ENCODE measurements at places on chromosomes 2 and 18.
A peak's percentile ranks its signal among the peaks of the same experiment; 100 is the strongest.

DNA sequence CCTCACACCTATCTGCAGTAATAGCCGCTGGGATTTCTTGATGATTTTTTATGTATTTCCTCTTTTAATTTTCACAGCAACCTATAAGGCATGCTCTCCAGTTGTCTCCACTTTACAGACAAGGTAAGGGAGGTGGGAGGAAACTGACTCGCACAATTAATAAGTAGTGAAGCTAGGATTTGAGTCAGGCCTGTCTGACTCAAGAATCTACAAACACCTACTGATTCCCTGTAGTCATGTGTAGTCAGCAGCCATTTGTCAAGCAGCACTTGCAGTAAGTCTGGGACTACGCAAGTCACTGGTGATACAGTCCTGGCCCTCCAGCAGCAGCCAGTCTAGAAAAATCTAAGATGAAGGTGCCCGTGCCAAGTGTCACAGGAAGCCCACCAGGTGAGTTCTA, 193.6 kb upstream of the PKDCC start:
- DNase-seq, result no peak

- DNase-seq, result no peak
These were observed 276.4 kb downstream of the TGIF1 start for GRCh38 chr18:3726238-3726951.

DNA sequence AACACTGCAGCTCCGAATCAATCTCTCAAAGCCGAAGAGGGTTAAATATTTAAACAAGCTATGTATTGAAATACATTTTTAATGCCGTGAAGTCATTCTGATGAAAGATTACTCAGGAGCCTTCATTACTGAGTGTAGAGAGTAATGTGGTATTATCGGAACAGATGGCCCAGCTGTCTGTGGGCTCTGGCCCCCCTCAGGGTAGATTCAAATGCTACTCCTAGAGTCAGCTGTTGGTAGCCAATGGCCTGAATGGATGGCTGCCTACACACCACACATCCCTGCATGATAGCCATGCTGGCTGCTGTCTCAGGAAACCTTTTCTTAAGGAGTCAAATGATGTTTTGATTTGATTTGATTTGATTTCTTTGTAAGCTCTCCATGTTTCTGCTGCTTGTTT, 732.3 kb upstream of the CELF4 start:
- no peak for DNase-seq

DNA sequence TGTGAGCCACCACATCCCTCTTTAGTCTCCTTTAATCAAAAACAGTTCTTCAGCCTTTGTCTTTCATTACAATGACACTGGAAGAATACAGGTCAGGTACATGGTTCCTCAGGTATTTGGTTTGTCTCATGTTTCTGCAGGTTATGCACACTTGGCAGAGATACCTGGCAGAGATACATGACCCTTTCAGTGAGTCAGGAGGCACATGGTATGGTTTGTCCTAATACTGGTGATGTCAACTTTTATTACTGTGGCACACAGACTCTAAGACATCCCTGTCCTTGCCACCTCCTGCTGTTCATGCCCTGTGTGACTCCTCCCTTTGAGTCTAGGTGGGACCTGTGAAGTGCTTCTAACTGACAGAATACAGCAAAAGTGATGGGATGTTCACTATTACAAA, 58.4 kb downstream of the SPIRE1 start:
- DNase-seq, result no peak

DNA sequence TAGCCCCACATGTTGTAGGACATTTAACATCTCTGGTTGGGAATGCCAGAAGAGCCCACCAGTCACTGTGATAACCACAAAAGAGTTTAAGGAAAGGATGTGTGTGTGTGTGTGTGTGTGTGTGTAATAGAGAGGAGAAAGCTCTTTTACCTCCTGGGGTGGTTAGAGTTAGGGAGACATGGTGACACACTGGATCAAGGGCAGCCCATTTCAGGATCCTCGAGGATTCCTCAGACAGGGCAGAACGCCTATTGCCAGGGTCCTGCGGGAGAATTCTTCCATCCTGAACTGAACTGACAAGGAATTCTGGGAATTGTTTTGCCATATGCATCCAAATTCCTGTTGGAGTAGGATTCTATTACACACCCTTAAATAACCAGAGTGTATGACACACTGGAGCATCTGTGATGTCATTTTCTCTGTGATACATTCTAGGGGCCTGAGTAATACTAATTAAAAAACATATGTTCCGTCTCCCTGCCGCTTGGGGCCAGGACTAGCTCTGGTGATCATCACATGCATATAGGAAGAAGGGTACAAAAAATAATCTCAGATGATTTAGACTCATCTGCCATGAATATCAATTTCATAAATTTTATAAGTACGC, 156.4 kb upstream of the MMADHC start:
- no peak for DNase-seq

DNA sequence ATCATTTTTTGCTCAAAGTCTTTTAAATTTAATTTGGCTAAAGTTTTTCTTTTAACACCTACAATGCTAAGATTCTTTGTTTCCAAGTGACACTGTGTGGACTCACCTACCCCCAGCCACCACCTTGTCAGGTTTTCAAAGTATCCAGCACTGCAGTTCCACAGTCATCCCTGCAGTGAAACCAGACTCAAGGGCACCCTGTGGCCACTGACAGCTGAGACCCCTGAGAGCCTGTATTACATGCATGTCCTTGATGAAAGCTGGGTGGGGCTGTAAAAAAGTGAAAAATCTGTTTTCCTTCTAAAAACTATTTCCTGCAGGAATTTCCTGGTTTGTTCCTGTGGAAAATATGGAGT, 19.9 kb downstream of the TPRKB start:
- no peak for DNase-seq

DNA sequence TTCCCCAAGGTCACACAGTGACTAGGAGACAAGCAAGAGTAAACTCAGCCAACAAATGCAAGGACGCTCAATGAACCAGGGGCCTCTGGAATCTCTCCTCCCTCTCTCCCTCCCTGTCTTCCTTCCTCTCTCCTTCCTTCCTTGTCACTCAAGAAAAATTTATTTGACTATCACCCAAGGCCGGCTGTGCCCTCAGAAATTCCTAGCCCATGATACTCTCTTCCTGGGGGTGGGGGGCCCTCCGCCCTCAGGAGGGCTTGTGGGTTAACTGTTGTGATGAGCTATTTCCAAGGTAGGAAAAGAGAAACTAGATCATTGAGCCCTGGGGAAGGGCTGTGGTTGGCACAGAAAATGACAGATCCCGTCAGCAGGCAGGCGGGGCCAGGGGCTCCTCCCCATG, 21.7 kb downstream of the INHBB start:
- DNase-seq, result no peak

DNA sequence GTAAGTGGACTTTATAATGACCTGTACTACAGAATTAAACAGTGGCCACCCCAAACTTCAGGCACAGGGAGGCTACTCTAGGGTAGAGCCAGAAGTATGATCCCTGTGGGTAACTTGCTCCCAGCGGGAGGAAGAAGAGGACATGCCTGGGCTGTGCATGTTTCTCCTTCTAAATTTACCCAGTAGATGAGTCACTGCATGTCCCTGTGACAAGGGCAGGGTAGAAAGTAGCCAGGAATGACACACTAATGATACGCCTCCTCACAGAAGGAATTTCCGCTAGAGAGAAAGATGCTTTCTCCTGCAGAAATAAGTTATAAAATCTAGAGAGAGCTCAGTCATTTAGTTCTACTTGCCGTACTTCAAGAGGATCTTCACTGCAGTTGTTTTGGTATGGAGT, 7.5 kb downstream of the ACYP2 start:
- DNase-seq, result peak; percentile 24

DNA sequence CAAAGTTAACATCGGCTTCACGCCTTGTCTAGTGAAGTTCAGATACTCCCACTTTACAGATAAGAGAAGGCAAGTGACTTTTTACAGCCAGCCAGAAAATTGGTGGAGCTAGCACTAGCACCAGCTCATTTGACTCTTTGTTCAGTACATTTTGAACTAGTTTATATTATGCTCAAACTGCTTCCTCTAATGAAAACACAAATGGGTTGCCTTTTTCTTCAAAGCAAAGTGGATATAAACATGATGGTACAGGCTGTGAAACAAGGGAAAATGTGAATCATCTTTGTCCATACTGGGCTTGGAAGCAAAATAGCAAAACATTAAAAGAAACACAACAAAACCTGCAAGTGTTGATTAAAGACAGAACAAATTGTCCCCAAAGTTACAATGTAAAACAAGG, 99.6 kb upstream of the LHCGR start:
- no peak for DNase-seq

DNA sequence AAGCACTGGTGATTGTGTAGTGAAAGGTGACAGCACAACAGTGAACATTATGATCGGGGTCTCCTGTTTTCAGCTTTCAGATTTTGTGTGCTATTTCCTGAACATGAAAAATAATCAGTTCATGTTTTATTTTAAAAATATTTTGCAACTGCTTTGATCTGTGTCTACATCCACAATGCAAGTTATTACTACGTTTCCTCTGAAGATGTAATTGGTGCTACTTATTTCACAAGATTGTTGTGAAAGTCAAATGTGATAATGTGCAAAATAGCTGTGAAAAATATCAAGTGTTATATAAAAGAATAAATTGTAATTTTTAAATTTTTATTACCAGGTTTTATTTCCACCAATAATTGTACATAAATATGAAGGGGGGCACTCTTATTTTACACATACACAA, 6.1 kb upstream of the GCA start:
- DNase-seq, result no peak

GRCh38 chr2:105068875-105069274, 31.0 kb downstream of the MRPS9 start:
- DNase-seq, result no peak

DNA sequence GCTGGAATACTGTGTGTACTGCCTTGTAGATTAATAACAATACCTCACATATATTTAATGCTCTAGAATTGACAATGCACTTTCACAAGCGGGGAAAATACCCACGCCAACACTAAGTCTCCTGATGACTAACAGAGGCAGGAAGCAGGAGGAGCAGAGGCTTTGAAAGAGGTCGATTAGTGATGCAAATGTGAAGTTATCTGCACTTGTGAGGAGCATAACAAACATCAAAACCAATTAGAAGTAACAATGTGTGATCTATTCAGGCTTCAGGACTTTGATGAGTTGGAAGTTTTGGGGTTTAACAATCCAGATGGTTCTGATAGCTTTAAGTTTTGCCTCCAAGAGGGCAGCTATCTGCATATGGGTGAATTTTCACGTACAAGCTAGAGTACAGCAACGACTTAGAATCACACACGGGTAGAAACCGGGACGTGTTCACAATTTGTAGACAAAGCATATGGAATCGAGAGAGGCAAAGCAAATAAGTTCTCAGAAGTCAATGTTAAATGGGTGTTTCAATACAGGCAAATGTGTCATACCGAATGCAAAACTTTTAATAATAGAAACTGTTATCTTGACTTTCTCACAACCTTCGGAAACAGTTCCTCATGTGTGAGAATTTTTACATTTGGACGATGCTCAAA, 114.5 kb downstream of the METTL8 start:
- DNase-seq, result peak; percentile 85

- DNase-seq, result peak; percentile 45
These were observed at the start of gene ADD2 for GRCh38 chr2:70767699-70768589. TSS of gene ADD2 (minus strand) at chr2:70768200. CDS start at chr2:70706408, 61,792 bp downstream.

DNA sequence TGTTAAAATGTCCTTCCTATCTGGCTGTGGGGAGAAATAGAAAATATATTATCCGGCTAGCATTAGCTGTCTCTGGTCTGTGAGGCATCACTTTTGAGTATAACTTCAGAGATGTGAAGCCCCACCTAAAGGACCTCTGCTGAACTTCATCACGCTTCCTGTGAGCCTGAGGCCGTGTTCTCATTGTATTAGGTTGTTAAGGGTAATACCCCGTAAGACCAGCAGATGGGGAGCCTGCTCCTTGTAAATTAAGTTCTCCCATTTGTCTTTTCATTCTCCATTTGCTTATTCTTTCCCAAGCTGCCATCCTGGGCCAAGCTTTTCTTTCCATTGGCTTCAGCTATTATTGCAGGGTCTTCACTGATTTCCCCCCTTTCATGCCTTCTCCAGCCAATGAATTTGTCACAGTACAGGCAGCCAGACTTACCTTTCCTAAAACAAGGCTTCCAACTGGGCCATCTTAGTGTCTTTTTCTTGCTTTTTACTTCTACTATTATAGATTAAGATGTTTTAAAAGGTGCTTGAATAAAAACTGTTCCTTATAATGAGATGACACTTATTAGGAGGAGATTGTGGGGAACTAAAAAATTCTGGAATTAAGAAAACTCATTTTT, 12.4 kb downstream of the NIF3L1 start:
- DNase-seq, result peak; percentile 95

GRCh38 chr2:64537991-64538390, 13.9 kb downstream of the AFTPH start:
- peak; percentile 11 for DNase-seq

- no peak for DNase-seq
These were observed 12.2 kb upstream of the YPEL5 start for GRCh38 chr2:30134582-30134981.

GRCh38 chr2:200065477-200065876, 110.1 kb downstream of the MAIP1 start:
- DNase-seq, result no peak

- DNase-seq, result no peak
These were observed 22.1 kb downstream of the COL5A2 start for GRCh38 chr2:189157456-189157855.

GRCh38 chr18:68713796-68714195, 1.1 kb downstream of the TMX3 start:
- no peak for DNase-seq

GRCh38 chr2:227474410-227474809, 2.5 kb downstream of the AGFG1 start:
- no peak for DNase-seq

DNA sequence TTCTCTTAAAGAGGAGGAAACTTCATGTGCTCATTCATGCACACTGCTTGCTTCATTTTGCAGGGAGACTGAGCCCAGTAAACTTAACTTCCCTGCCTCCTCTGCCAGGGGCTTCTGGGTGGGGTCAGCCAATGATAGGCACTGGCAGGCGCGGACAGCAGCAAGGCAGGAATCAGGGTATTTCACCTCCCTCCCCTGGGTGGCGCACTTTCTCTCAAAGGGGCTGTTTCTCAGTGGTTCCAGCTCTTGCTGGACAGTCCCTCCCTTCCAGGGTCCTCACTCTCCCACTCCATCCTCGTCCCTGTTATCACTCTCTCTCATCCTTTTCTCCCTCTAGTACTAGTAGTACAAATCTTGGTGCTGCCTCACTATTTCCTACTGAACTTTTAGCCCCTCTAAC, 320.5 kb upstream of the ZNF521 start:
- DNase-seq, result no peak

DNA sequence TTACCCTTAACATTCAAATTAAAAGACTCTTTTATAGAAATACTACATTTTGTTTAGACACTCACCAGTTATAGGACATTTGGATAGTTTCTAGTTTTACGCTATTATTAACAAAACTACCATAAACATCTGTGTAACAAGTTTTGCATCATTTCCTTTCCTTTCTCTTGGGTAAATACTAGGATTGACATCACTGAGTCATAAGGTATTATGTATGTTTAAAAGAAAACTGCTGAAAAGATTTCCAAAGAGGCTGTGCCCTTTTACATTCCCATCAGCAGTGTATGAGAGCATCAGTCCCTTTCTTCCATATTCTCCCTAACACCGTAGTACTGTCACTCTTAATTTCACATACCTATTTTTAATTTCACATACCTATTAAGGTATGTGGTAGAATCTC, 130.6 kb downstream of the USP34 start:
- peak; percentile 65 for DNase-seq

GRCh38 chr2:115299199-115299598, 856.8 kb downstream of the DPP10 start:
- no peak for DNase-seq

- no peak for DNase-seq
These were observed 52.8 kb downstream of the CHMP3 start for GRCh38 chr2:86510436-86510933.

GRCh38 chr2:235270291-235270690, 223.6 kb upstream of the AGAP1 start:
- no peak for DNase-seq

- DNase-seq, result peak; percentile 30
These were observed 2.0 kb downstream of the NBEAL1 start for GRCh38 chr2:203016716-203017115.
